ENCODE measurements at places on chromosomes 4 and X. TPM values are rescaled to one million over a fixed set of nuclear protein-coding genes. Genes with fewer than 3 reads are reported as not detected.

DNA sequence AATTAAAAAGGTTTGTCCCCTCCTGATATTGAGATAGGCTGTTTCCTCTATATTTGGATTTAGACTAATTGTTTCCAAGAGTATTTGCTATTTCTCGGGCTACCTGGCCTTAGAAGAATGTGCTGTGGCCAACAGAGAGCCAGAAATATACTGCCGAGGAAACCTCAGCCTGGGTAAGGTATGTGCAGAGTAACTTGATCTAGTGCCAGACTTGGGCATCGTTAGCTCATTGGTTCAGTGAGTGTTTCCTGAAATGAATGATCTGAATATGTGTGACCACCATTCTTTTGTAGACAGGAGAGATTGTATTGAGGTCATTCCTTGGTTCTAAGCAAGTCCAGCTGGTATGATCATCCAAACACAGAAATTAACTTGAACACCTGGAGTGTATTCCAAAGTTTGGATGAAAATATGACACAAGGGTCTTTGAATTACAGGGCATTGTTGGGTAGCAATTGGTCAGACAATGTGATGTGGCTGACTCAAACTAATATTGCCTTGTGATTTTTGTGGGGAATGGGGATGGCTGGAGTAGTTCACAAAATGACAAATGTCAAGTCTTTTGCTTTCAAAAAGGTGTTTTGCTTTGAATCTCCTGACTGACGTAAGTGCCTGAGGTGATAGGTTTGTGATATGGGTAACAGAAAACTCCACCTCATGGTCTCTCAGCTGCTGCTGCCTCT is 100.2 kb upstream of the CXCL13 start:
- no peak for DNase-seq

HDAC6 gene
- 140 TPM for polyA plus RNA-seq

TMEM144 gene
- polyA plus RNA-seq = 6.0 TPM

DNA sequence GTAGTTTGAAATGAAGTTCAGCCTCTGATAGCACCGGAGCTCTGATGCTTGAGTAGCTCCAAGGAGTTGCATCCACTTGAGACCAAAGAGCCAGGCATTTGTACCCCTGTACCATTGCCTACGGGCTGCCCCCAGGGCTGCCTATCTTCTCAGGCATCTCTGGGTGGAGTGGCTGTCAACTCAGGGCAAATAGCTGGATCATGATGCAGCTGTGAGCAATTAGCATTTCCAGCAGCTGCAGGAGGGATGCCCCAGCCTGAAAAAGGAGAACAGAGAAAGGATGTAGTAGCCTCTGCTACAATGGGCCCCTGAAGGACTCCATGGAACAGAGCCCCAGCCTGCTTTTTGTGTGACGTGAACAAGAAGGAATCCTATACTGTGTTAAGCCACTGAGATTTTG is 492.6 kb downstream of the BCOR start:
- no peak for DNase-seq

DNA sequence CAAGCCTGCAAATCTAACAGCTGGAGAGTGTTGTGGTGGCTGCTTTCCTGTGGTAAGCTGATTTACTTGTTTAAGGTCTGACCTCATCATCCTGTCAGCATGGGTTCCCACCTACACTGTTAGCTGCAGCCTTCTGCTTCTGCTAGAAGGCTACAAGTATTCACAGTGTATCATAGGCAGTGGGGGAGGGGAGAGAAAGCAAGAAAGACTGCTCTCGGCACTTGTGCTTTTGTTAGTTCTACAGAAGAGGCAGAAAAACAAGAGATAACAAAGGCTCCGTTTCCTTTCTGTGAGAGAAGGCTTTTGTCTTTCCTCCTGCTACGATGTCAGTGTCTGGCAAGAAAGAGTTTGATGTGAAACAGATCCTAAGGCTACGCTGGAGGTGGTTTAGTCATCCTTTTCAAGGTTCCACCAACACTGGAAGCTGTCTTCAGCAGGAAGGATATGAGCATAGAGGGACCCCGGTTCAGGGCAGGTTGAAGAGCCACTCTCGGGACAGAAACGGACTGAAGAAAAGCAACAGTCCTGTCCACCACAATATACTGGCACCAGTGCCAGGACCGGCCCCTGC is at the start of gene KLHL4:
KLHL4 (plus strand) TSS at position 232 of the 571 bp plus-strand sequence; CDS start at position 324, 92 bp downstream.
- peak; percentile 41 for DNase-seq

DNA sequence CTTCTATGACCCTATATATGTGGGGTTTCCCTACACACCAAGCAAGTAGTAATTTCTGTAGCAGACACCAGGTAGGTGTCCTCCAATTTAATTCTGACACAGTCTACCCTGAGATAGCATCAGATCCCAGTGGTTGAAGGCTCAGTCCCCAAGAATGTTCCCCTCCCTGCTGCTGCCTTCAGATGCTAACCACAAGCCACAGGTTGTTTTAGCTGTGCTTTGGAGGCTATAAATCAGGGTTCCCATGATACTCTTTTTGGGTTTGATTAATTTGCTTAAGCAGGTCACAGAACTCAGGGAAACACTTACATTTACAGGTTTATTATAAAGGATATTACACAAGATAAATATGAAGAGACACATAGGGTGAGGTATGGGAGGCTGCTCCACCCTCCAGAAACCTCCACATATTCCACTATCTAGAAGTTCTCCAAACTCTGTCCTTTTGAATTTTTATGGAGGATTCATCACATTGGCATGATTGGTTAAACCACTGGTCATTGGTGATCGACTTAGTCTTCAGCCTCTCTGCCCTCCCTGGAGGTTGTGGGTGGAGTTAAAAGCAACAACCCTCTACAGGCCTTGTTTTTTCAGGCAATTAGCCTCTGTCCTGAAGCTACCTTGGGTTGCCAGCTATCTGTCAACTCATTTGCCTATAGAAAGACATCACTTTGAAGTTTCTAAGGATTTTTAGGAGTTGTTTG is 50.8 kb downstream of the GRIA2 start:
- DNase-seq = no peak

LRIT3 gene
- polyA plus RNA-seq = 0.45 TPM

EXOSC9 gene
- polyA plus RNA-seq = 60.9 TPM

SMIM20 gene
- polyA plus RNA-seq = 45.1 TPM

DNA sequence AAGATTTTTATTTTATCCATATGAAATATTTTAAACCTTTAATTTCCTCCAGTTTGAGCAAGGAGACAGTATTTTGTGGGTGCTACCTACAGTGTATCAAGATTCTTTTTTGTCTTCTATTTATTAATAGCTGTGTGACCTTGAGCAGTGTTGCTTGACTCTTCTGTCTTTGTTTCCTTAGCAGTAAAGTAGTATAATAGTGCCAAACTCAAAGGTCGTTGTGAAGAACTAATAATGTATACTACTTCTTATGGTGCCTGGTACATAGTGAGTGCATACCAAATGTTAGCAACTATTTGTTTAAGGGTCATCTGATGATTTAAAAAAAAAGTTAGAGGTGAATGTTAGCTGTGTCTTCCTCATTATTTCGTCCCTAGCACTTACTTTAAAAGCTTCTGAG is 30.5 kb downstream of the SMARCAD1 start:
- no peak for DNase-seq

DNA sequence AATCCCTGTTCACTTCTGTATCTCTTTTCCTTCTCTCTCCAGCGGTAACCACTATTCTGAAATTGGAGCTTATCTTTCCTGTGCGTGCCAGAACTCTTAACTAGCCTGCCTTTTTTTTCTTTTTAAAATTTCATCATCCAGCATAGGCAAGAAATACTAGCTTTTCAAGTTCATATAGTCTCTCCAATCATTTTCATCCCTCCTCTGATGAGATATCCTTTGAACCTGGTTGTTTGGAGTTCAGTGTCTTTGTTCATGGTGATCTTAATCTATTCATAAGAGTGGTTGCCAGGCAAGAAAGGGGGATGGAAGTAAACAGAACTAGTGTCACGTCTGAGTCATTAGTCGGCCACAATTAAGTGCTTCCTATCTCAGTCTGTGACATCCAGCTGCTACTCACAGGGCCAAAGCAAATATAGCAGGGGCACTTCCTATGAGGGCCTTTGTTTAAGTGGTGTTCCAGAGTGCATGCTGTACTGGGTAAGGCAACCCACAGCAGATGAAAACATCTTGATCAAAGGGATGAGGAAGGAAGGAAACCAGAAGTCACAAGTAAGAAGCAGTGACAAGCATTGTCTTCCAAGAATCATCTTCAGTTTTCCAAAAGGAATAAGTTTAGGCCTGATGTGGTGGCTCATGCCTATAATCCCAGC is 56.4 kb upstream of the XIAP start:
- DNase-seq = peak; percentile 2

PRSS12 gene
- 11.1 TPM for polyA plus RNA-seq

DNA sequence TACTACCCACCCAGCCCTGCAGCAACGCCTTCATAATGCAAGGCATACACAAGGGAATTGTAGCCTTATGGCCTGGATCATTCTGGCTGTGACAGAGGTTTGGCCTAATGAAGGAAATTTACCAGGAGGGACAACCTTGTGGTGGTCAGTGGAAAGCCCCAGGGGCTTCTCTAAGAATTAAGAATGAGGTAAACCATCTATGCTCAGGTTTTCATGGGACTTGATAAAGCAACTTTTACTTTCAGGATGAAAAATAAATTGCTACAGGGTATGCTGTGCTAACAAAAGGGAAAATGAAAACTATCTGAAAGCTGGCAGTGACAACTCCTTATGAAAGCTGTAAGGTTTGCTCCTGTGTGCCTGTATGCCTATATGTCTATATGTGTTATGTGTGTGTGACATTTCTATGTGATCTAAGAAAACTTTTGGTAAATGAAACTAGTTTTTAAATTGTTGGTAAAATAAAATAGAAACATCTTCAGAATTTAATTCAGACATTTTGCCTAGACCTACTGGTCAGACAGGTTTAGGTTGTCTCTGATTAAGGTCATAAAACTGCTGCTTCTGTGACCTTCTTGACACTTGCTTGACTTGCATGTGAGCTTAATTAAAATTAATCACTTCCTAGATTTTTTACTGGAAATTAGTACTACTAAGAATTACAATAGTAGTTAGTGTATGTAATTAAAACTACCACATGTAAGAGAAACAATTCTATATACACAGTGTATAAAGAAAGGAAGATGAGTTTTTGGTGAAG is 19.9 kb upstream of the TXK start:
- DNase-seq = no peak

DNA sequence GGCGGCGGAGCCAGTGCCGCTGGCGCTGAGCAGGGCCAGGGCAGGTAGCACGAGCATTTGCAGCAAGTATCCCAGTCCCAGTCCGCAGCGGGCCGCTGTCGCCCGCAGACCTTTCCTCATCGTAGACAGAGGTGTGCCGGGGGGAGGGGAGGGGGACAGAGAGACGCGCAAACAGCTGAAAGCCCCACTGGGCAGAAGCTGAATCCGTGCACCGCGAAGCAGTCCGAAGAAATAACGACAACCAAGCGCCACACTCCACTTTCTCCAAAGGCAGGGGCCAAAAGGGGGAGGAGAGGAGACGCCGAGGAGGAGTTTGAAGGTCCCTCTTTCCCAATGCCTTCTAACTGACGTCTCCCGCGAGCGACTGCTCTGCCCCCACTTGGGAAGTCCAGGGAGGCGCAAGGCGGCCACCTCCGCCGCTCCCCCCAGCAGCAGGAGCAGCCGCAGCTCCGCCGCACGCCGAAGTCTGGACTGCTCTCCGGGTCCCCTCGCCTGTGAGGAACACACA is at the start of gene UNC5C:
UNC5C (minus strand) TSS at position 236 of the 508 bp plus-strand sequence.
- peak; percentile 80 for DNase-seq

- no peak for DNase-seq
Measured at GRCh38 chrX:115559672-115560071, 1.3 kb upstream of the PLS3 start.

DNA sequence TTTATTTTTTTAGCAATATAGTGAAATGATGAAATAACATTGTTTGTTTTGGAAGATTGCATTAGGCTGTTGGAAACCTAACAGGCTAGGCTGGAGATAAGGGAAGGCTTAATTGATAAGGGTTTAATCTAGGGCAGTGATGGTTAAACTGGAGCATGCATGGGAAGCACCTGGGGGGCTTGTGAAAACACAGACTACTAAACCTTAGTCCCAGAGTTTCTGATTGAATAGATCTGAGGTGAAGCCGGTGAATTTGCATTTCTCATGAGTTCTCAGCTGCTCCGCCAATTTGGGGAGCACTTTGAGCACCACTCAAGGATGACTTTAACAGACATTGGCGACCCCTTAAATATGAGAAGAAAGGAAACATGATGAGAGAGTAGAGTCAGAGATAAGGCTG is 11.5 kb downstream of the STK26 start:
- no peak for DNase-seq

BCORL1 gene
- 14.7 TPM for polyA plus RNA-seq

GRCh38 chr4:37812713-37813112 is 13.8 kb upstream of the PGM2 start:
- no peak for DNase-seq

CENPVL1 gene
- polyA plus RNA-seq = not detected

DNA sequence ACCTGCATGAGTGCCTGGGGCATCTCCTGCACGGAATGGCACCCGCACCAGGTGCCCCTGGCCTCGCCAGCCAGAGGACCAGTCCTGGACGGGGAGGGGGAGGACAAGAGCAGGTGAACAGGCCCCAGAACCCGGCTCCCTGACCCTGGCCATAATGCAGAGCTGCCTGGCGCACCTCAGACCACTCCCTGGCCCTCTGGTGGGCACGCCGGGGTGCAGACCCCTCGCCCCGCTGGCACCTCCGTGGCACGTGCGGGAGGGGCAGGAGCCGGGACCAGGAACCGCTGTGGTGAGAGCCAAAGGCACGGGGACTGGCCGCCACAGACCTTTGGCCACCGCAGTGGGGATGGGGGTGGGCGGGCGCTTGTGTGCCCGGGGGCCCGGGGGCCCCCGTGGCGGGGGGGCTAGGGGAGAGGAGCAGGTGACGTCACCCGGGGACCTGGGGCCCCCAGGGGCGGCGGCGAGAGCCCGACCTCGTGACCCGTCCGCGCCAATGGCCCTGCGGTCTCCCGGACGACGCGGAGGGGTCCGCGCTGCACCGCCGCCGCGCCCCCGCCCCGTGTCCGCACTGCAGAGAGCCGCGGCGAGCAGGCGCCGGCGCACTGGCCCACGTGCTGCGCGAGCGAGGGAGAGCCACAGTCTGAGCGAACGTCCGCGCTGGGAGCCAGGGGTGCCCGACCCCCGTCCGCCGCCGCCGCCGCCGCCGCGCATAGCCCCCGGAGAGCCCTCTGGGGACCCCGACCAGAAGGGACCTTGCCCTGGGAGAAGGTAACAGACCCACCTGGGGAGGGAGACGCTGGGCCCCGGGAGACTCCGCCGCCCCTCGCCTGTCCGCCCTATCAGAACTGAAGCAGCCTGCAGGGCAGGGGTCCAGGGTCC is at the start of gene PNMA3:
PNMA3 (plus strand) TSS at position 600 of the 879 bp plus-strand sequence. CDS start 586 bp downstream, outside the sequence.
- DNase-seq = no peak

- DNase-seq = no peak
Measured at GRCh38 chr4:22434895-22435294, 81.0 kb downstream of the ADGRA3 start.

DNA sequence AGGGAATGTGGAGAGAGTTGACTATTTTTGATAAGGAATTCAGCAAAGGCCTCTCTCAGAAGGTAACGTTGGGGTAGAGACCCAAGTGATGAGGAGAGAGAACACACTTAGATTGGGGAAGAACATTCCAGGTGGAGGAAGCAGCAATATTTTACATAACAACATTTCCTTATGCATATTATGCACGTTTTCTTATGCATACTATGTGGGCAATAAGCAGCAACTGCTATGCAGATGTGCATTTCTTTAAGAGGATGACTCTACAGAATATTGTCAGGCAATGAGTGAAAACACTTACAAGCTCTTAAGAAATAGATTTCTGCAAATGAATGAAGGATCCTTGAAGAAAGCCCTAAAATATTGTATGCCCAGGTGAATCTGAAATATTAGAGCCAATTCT is 91.1 kb downstream of the TMEM47 start:
- no peak for DNase-seq
